ENCODE measurements at places on chromosomes 7 and 10.
A peak's percentile ranks its signal among the peaks of the same experiment; 100 is the strongest.

GRCh38 chr10:42988517-42989395 lies 88.1 kb upstream of the RET start:
- no peaks in the 10 kb centered on the region for H3K36me3 ChIP-seq
- H3K27me3 ChIP-seq: no peaks in the 10 kb centered on the region
- no peak for DNase-seq
- H3K4me3 ChIP-seq: no peak overlapping the region

DNA sequence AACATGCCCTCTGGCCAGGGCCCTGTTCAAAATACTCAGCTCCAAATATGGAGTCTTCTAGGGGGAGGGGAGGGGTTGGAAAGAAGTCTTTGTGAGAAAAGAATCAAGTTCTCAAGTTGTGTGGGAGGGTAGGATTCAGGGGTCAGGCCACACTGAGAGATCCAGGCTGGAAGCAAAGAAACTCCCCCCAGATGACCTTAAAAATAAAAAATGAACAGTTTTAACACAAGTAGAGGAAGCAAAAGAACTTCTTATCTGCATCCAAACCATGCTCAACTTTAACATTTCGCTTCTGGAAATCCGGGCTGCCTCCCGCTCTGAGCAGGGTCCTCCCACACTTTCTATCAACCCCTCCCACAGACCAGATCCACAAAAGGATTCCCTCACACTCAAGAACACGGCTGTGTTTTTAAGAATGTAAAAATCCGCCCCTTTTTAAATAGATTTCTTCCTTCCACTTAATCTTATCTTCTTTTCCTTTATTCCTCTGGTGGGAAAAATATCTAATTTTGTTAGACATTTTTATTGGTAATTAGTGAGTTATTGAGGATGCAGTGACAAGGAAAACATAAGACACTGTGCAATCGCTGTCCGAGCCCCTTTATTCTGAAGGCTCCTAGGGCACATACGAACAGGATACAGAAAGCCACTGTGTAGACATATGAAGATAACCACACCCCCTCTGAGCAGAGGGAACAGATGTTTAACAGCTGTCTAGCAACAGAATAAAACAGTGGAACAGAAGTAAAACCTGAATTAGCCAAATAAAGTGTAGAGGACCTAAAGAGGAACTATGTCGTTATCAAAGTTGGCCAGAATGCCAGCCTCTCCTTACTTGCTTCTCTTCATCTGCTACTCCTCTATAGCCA lies 43.8 kb downstream of the CYTH3 start:
- H3K27ac ChIP-seq: no peak overlapping the region
- H3K4me3 ChIP-seq: no peak overlapping the region
- H3K36me3 ChIP-seq: no peaks in the 10 kb centered on the region
- peaks cover 4% of the 10 kb centered on the region for H3K4me1 ChIP-seq
- no peaks in the 10 kb centered on the region for H3K27me3 ChIP-seq

DNA sequence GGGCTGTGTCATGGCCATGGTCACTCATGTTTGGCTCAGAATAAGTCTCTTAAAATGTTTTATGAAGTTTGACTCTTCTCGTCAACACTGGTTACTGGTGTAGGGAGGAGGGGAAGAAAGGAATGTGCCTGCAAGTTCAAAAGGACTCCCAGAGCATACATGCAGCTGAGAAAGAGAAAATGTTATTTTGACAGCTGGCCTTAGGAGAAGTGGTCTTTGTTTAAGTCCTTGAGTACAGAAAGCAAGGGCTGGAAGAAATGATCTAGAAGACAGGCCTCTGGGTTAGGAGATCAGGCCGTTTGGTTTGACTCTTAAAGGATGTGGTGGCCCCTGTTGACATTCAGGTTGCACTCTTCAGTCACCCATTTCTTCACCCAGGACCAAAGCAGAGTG lies 245.5 kb downstream of the REEP3 start:
- H3K4me3 ChIP-seq: no peak overlapping the region
- DNase-seq: no peak
- H3K27me3 ChIP-seq: no peaks in the 10 kb centered on the region
- no peak overlapping the region for H3K27ac ChIP-seq

GRCh38 chr7:133941496-133941895 lies 185.6 kb upstream of the LRGUK start:
- no peak overlapping the region for H3K27ac ChIP-seq
- H3K36me3 ChIP-seq: no peaks in the 10 kb centered on the region
- no peak overlapping the region for H3K4me3 ChIP-seq
- DNase-seq: no peak
- H3K4me1 ChIP-seq: no peaks in the 10 kb centered on the region

- no peaks in the 10 kb centered on the region for H3K36me3 ChIP-seq
- H3K4me1 ChIP-seq: peaks cover 14% of the 10 kb centered on the region
- no peaks in the 10 kb centered on the region for H3K27me3 ChIP-seq
- H3K27ac ChIP-seq: no peak overlapping the region
Measured at GRCh38 chr7:94933256-94933990, 26.0 kb downstream of the PPP1R9A start.

DNA sequence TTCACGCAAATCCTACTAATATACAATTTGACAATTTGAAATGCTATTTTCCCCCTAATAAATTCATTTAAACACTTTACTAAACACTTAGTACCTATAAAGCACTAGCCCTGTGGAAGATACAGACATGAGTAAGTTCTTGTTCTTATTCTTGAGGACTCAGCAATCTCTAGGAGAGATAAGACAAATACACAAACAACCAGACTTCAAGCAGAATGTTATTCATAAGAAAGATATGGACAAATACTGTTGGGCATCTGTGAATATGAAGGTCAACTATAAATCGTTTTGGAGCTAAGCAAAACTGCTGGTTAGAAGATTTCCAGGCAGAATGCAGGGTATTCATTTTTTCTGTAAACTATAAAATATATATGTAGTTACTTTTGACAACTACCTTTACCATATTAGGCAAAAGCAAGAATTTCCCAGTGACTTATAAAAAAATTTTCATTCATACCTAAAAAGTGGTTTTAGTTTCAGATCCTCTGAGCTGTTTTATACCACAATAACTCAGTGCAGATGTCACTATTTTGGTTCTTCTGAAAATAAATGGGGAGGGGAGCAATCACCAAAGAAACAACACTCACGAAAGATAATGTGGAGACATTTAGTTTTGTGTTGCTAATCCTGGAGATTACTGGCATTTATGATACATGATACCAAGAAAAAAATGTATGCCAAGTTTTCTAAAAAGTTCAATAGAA lies 3.8 kb downstream of the VPS41 start:
- no peak overlapping the region for H3K27ac ChIP-seq
- H3K27me3 ChIP-seq: no peaks in the 10 kb centered on the region
- no peaks in the 10 kb centered on the region for H3K36me3 ChIP-seq
- H3K4me3 ChIP-seq: no peak overlapping the region
- H3K4me1 ChIP-seq: peaks cover 20% of the 10 kb centered on the region
- no peak for DNase-seq

DNA sequence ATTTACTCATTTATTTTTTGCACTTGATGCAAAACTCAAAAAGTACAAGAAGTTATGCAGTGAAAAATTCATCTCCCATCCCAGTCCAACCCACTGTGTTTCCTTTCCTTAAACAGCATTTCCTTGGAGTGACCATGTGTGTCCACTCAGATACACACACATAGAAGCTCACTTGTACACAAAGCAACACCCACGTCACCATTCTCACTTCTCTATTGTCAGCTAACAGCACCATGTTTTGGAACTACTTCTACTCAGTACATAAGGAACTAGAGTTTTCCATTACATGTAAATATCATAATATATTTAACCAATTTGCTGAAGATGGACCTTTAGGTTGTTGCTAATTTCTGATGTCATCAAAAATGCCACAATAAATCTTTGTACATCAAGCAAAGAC lies 167.6 kb downstream of the GRID1 start:
- no peak for DNase-seq
- H3K4me3 ChIP-seq: no peak overlapping the region
- no peak overlapping the region for H3K27ac ChIP-seq
- no peaks in the 10 kb centered on the region for H3K4me1 ChIP-seq
- no peaks in the 10 kb centered on the region for H3K27me3 ChIP-seq

DNA sequence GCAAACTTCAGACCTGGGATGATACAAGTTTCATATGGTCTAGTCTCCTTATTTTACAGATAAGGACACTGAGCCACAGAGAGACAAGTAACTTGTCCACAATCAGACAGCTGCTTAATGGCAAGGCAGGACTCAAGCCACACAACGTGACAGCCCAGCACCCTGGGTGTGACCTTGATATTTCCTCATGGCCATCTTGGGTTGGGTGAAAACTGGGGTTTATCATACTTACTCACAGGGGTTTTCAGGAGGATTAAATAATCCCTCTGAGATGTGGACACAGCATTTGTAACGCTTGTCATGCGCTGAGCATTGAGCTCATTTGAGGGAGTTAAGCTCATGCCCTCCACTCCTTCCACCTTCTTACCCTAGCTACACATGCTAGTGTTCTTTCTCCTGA lies 58.0 kb downstream of the ABLIM1 start:
- H3K4me3 ChIP-seq: no peak overlapping the region
- no peak for DNase-seq
- no peaks in the 10 kb centered on the region for H3K27me3 ChIP-seq
- no peak overlapping the region for H3K27ac ChIP-seq

DNA sequence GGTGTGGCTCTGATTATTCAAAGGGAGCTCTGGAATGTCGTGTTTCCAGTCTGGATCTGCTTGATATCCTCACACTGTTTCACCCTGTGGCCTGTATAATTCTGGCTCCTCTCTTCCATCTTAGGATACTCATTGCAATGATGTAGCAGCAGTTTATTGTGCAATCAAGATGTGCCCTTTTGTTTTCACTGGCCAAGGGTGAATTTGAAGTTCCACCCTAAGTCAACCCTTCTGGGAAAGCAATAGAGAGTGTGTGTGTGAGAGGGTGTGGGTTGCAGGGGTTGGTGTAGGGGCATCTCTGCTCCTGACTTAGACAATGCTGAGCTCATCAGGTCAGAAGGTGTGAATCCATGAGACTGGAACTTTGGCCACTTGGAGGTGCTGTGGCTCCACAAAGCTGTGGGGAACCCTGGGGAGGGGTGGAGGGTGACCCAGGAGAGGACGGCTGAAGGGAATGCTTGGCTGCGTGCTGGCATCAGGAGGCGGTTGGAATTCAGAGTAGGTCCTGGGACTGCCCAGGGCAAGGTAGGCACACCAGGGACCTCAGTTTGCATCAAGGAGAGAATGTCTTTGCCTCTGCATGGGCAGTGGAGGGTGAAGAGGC lies 118.0 kb upstream of the PRSS58 start:
- no peak overlapping the region for H3K27ac ChIP-seq
- H3K4me3 ChIP-seq: no peak overlapping the region
- H3K27me3 ChIP-seq: no peaks in the 10 kb centered on the region
- no peak for DNase-seq
- no peaks in the 10 kb centered on the region for H3K36me3 ChIP-seq

GRCh38 chr10:67110286-67110685 lies 184.4 kb downstream of the LRRTM3 start:
- no peaks in the 10 kb centered on the region for H3K36me3 ChIP-seq
- peaks cover 6% of the 10 kb centered on the region for H3K4me1 ChIP-seq
- H3K4me3 ChIP-seq: no peak overlapping the region
- H3K27ac ChIP-seq: no peak overlapping the region

- peaks cover 10% of the 10 kb centered on the region for H3K4me1 ChIP-seq
- no peak overlapping the region for H3K4me3 ChIP-seq
- H3K27ac ChIP-seq: peak overlapping the region; percentile 85
- DNase-seq: no peak
- no peaks in the 10 kb centered on the region for H3K27me3 ChIP-seq
- no peaks in the 10 kb centered on the region for H3K36me3 ChIP-seq
Measured at GRCh38 chr10:95414016-95414830, 123.4 kb upstream of the PDLIM1 start.

GRCh38 chr10:22002591-22003176 lies 846 bp downstream of the DNAJC1 start:
- H3K27me3 ChIP-seq: no peaks in the 10 kb centered on the region
- H3K36me3 ChIP-seq: no peaks in the 10 kb centered on the region
- H3K4me1 ChIP-seq: peaks cover 21% of the 10 kb centered on the region
- peak overlapping the region; percentile 46 for H3K4me3 ChIP-seq

- no peak for DNase-seq
- no peaks in the 10 kb centered on the region for H3K27me3 ChIP-seq
- H3K4me3 ChIP-seq: no peak overlapping the region
- no peak overlapping the region for H3K27ac ChIP-seq
- peaks cover 6% of the 10 kb centered on the region for H3K4me1 ChIP-seq
- no peaks in the 10 kb centered on the region for H3K36me3 ChIP-seq
Measured at GRCh38 chr10:129523723-129524316, 56.8 kb downstream of the MGMT start.

DNA sequence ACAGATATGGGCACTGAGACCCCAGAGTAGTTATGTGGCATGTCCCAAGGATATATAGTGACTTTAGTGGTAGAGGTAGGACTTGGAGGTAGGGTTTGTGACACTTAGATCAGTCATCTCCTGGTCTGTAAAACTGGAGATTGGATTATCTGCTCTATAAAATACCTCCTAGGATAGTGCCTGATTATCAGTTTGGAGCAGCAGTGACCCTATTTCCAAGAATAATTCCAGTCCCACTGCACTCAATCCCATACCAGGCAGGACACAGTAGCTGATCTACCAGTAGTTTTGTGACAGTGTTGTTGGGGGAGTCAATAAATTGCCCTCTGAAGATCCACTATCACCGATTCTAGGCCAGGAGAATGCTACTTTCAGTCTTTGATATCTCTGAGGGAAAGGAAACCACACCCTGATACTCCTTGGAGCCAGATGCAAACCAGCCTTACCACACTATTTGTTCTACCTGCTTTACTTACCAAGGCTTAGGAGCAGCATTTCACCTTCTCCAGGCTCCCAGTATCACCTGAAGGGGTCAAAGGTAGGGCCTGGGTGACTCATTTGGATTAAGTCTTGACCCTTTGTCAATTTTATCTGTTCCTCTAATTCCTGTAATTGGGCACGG lies 30.6 kb downstream of the KMT2E start:
- no peak for DNase-seq
- no peak overlapping the region for H3K4me3 ChIP-seq
- no peaks in the 10 kb centered on the region for H3K27me3 ChIP-seq
- H3K4me1 ChIP-seq: peaks cover 62% of the 10 kb centered on the region
- no peak overlapping the region for H3K27ac ChIP-seq
- peaks cover 10% of the 10 kb centered on the region for H3K36me3 ChIP-seq

DNA sequence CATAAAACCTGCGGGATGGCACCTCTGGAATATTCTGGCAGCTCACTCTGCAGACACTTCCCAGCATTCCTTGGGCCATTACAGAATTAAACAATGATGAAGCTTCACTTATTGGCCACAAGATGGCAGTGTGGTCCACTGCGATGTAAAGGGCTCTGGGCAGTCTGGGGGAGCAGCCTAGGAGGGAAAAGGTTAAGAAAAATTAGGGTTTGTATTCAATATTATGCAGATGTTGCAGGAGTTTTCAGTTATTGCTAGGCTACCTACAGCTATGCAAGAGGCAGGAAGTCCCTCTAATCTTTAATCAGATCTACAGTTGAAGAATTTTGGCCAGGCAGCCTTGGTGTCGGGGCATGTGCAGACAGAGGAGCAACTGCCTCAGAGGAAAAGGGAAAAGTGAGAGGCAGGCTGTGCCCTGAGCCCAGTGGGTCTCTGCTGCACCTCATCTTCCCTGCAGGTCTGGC lies 233.2 kb upstream of the PRSS1 start:
- peaks cover 31% of the 10 kb centered on the region for H3K4me1 ChIP-seq
- no peaks in the 10 kb centered on the region for H3K27me3 ChIP-seq
- no peak overlapping the region for H3K4me3 ChIP-seq
- no peak overlapping the region for H3K27ac ChIP-seq
